A549 treated with CpdA at 1 μM for 4 hours (cell line): ENCODE measurements at places on chromosomes 6 and 20. TPM values are rescaled to one million over a fixed set of nuclear protein-coding genes. Genes with fewer than 3 reads are reported as not detected.

Gene ALDH8A1
- total RNA-seq, result 0.21 to 0.65 TPM (median 0.34 TPM) in 5 replicates

Gene HLA-DQB1
- total RNA-seq, result not detected in 5 replicates

Gene EYA2
- total RNA-seq, result 2.6 to 4.0 TPM (median 3.2 TPM) in 5 replicates

Gene WDR46
- total RNA-seq, result 54.6 to 65.6 TPM (median 56.1 TPM) in 5 replicates

Gene FOXQ1
- 1.8 to 4.8 TPM (median 4.0 TPM) in 5 replicates for total RNA-seq

Gene CUTA
- total RNA-seq, result 172 to 231 TPM (median 211 TPM) in 5 replicates

Gene SMPD2
- 10.5 to 16.0 TPM (median 15.1 TPM) in 5 replicates for total RNA-seq

Gene C6orf58
- 0.14 to 0.21 TPM (median 0.21 TPM) in 3 of 5 replicates, not detected in the others for total RNA-seq

Gene MICAL1
- total RNA-seq, result 9.9 to 15.6 TPM (median 11.4 TPM) in 5 replicates

Gene LY6G5C
- 0.51 to 2.4 TPM (median 1.4 TPM) in 5 replicates for total RNA-seq

Gene CCDC170
- total RNA-seq, result 0.10 to 0.20 TPM (median 0.17 TPM) in 3 of 5 replicates, not detected in the others

Gene KIF25
- total RNA-seq, result 0.07 to 0.15 TPM in 2 of 5 replicates, not detected in the others

Gene OVOL2
- total RNA-seq, result 0.18 to 0.38 TPM (median 0.22 TPM) in 5 replicates

Gene MUC22
- total RNA-seq, result 0.01 to 0.05 TPM (median 0.03 TPM) in 4 of 5 replicates, not detected in the other

Gene SLC17A1
- 0.05 TPM in 1 of 5 replicates, not detected in the others for total RNA-seq

Gene ROMO1
- total RNA-seq, result 333 to 388 TPM (median 375 TPM) in 5 replicates

Gene UNC5CL
- total RNA-seq, result 0.20 to 0.40 TPM (median 0.34 TPM) in 5 replicates
